ENCODE measurements at places on chromosomes 5 and 9.

DNA sequence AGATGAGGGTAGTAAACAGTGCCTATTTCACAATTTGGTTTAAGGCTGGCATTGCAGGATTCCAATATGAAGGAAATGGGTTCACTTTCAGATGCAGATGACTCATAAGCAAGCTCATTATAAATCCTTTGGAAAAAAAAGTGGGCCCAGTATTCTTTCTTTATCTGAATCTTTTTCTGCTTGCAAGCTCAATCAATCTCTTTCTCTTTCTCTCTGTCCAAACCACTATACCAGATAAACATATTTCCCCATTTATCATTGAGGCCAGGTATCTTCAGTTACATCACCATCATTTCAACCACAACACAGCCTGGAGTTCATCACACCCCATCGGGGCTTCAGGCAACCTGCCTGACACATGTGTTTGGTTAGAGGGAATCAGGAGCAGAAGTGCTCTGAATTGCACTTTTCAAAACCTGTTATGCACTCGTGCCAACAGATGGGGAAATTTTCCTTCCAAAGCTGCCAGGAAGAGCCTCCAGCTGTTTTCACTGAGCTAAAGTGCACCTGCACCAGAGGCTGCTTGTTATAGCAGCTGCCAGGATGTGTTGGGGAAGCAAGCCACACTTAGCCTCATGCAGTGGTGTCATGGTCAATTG lies 30.0 kb upstream of the MAMDC2 start:
- DNase-seq = peak; percentile 36

GRCh38 chr5:131570757-131571156 lies 64.3 kb downstream of the RAPGEF6 start:
- no peak for DNase-seq

GRCh38 chr5:67552773-67553172 lies 356.2 kb upstream of the CD180 start:
- DNase-seq = no peak

- no peak for DNase-seq
These were observed 188.0 kb downstream of the XRCC4 start for GRCh38 chr5:83265318-83265717.

DNA sequence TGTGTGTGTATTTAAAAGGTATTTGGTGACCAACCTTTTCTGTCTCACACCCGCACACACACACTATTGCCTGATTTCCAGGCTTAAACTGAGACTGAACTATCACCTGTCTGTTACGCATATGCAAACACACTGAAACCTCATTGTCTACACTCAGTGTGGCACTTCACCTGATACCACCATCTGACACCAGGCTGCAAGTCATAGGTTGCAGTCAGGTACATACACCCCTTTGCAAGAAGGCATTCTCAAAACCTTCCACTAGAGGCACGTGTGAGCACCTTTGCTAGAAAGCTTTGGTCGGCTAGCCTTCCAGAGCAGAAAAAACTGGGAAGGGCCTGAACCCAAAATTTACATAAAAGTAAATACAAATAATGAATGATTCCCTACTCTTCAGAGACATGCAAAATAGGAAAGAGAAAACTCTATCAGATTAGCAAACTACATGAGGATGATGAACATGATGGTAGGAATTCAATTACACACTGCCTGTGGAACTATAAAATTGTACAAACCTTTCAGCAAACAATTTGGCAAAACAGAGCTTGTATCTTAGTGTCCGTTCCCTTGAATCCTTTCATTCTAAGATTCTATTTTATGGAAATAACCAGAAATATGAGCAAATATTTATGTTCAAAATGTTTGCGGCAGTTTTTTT lies 5.9 kb upstream of the FOXD1 start:
- peak; percentile 45 for DNase-seq

DNA sequence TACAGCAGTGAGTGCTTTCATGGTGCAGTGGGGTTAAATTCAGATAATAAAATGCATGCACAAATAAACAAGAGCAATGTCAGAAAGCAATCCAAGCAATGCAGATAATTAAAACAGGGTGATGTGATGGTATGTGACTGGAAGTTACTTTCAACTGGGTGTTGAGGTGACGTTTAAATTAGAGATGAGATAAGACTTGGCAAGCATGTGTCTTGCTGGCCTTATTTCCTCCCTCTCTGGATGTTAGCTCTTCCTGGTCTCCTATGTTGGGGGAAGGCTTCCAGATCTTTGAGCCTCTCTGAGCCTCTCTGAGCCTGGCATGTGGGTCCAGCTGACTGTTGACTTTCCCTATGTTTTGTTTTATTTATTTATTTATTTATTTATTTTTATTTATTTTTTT lies 54.4 kb downstream of the DOCK2 start:
- no peak for DNase-seq

GRCh38 chr9:129416821-129417539 lies 203.9 kb downstream of the C9orf50 start:
- no peak for DNase-seq

DNA sequence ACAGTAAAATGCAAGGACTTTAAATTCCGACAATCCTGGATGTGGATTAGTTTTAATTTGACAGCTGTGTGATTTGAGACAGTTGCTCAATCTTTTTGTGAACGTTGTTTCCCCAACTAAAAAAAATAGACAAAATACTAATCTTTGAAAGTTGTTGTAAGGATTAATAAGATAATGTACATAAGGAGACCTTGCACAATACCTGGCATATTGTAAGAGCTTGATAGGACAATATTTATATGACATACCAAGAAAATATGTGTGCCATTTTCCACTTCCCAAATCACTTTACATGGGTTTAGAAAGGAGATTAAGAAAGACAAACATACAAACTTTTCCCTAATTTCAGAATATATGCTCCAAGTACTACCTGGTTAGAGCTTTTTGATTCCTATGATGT lies 25.3 kb downstream of the ARRDC3 start:
- DNase-seq = no peak

Measured in right hindlimb (tissue), 1 donor.